ENCODE measurements at places on chromosomes 12 and 14. TPM values are rescaled to one million over a fixed set of nuclear protein-coding genes. Genes with fewer than 3 reads are reported as not detected.
A peak's percentile ranks its signal among the peaks of the same experiment; 100 is the strongest.

CCDC175 gene
- 0.16 TPM for total RNA-seq

PLEKHH1 gene
- total RNA-seq, result 21.4 TPM

- H3K36me3 ChIP-seq, result peaks cover 26% of the 10 kb centered on the region
- H3K4me1 ChIP-seq, result no peaks in the 10 kb centered on the region
- DNase-seq, result no peak
Observed at GRCh38 chr12:92124689-92125029, 21.0 kb downstream of the BTG1 start.

DNA sequence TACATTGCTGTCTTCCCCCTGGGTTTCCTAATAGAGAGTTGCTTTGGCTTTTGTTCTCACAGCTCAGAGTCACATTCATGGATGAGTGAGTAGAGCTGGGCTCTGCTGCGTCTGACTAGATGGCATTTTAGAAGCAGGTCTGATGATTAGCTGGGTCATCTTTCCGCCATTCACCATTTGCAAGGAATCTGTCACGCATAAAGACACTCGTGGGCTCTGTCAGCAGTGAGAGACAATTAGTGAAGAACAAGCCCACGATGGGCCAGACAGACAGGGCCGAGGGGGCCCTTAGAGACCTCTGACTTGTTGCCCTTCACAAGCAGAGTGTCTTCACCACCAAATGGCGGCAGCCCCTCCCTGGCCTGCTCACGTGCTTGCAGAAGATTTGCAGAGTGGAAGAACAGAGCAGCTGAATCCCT lies 175.0 kb downstream of the CRADD start:
- no peak for DNase-seq
- no peaks in the 10 kb centered on the region for H3K36me3 ChIP-seq
- H3K27me3 ChIP-seq, result no peaks in the 10 kb centered on the region
- no peak overlapping the region for H3K27ac ChIP-seq
- H3K4me1 ChIP-seq, result peaks cover 5% of the 10 kb centered on the region

DNA sequence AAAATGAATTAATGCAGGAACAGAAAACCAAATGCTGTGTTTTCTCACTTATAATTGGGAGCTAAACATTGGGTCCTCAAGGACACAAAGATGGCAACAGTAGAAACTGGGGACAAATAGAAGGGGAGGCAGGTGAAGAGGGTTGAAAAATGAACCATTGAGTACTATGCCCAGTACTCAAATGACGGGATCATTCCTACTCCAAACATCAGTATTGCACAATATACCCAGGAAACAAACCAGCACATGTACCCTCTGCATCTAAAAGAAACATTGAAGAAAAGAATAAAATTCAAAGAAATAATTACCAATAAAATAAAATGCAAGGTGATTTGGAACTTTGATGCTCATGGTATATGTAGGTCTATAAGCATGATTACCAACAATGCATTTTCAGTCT lies 110.8 kb downstream of the LMO3 start:
- DNase-seq, result no peak
- H3K4me3 ChIP-seq, result no peak overlapping the region
- H3K27me3 ChIP-seq, result peaks cover 3% of the 10 kb centered on the region
- H3K36me3 ChIP-seq, result no peaks in the 10 kb centered on the region
- no peak overlapping the region for H3K27ac ChIP-seq

WNT5B gene
- 56.2 TPM for total RNA-seq

- peak; percentile 72 for DNase-seq
- H3K4me1 ChIP-seq, result peaks cover 45% of the 10 kb centered on the region
- no peaks in the 10 kb centered on the region for H3K36me3 ChIP-seq
- peak overlapping the region; percentile 96 for H3K27ac ChIP-seq
Observed at GRCh38 chr12:120534703-120535655, 823 bp downstream of the RNF10 start.

- H3K4me3 ChIP-seq, result no peak overlapping the region
- H3K27ac ChIP-seq, result no peak overlapping the region
- H3K36me3 ChIP-seq, result peaks cover 2% of the 10 kb centered on the region
- DNase-seq, result no peak
- peaks cover 13% of the 10 kb centered on the region for H3K4me1 ChIP-seq
- H3K27me3 ChIP-seq, result no peaks in the 10 kb centered on the region
Observed at GRCh38 chr12:1977588-1977987, 26.7 kb downstream of the DCP1B start.

- H3K4me3 ChIP-seq, result no peak overlapping the region
- no peaks in the 10 kb centered on the region for H3K36me3 ChIP-seq
- H3K27me3 ChIP-seq, result no peaks in the 10 kb centered on the region
- H3K4me1 ChIP-seq, result peaks cover 38% of the 10 kb centered on the region
- DNase-seq, result no peak
Observed at GRCh38 chr12:115336506-115336905, 652.5 kb upstream of the TBX3 start.
